ENCODE measurements at places on chromosomes 1 and 21. TPM values are rescaled to one million over a fixed set of nuclear protein-coding genes. Genes with fewer than 3 reads are reported as not detected.
A peak's percentile ranks its signal among the peaks of the same experiment; 100 is the strongest.

The LAMTOR2 gene
- total RNA-seq, result 29.9 TPM

GRCh38 chr1:192005976-192006375 is 152.3 kb upstream of the RGS18 start:
- no peak for DNase-seq

DNA sequence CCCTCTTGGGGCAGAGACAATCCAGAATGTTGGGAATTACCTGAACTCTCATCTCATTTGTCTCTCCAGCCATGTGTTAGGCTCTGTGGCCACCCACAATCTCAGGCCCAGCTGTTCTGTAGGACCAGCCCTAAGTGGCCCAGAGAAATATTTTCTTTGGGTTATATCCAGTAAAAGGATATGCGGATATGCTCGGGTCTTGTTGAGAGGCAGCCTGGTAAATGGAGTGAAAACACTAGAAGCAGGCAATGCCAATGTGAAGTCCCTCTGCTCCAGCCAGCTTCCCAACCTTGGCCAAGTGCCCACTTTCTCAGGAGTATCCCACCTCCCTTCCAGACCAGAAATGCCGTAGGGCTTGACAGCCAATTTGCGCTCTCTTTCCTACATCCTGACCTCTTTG is 192.2 kb downstream of the ST6GALNAC3 start:
- DNase-seq, result no peak

The COL11A1 gene
- total RNA-seq, result 25.0 TPM

- DNase-seq, result peak; percentile 62
Observed at GRCh38 chr21:16535102-16535422, 805.3 kb downstream of the USP25 start.

The DENND2D gene
- 2.8 TPM for total RNA-seq

The ANKRD35 gene
- total RNA-seq, result 10.8 TPM

DNA sequence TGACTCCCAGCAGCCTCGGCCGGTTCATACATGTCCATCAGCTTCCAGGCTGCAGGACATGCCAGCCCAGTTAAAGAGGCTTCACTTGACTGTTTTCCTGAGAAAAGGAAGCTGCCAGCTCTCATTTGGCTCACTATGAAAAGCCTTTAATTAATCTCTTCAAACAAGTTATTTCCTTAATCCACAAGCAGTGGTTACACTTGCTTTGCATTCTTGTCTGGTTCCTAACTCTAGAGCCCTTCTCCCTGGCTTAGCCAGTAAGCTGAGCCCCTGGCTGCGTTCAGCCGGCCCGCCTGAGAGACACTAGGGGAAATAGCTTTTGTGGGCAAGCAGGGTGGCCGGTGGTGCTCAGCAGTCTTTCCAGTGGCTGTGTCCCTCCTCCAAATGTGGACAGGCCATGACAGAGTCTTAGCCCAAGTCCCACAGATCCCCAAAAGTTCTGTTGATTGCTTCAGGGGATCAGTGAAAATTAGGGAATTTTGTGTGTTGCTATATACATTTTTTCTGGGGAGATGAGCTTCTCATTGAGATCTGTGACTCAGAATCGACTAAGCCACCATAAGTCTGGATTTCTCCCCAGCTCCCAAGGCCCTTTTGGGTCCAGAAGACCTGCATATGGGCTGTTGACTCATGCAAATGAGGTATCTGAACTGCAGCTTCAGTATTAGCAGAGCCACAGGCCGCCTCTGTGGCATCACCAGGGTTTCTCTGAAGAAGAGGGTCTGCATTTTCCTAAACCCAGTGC is 10.1 kb downstream of the ATF3 start:
- DNase-seq, result no peak

Data from dorsolateral prefrontal cortex (tissue), 122 donors.